Stimulated activated CD4-positive, alpha-beta T cell treated with anti-CD3 and anti-CD28 coated beads, Interleukin-4, amount 100 ng/mL, for 1 hour (primary cell): ENCODE measurements at places on chromosomes 5 and 9.

DNA sequence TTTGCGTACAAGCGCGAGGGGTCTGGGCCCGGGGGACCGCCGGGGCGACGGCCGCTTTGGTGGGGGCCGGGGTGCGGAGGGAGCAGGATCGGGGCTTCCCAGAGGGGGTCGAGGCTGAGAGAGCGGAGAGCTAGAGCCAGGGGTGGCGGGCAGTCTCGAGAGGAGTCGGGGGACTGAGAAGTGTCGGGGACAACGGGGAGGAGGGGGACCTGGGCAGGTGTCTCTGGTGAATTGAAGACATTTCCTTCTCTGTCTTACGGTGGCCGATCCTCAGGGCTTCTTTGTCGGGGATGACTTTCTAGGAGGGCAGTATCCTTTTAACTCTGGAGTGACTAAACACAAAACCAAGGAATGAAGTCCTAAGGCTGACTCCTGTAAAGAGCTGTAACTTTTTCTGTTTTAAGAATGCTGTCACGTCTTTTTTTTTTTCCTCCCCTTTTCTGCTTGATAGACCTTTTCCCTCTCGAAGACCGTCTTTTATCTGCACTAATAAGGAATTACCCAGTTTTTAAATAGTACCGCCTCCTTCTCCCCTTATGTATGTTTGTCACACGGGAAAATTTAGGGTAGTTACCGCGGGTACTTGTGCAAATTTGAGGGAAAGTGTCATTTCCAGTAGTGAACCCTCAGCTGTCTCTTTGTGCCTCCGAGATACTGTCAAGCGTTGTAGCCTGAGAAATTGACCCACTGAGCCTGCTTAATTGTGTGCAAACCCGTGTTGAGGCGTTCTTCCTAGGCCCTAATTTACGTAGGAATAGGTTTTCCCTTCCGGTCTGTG lies 822 bp downstream of the DENND4C start:
- no peak for DNase-seq

DNA sequence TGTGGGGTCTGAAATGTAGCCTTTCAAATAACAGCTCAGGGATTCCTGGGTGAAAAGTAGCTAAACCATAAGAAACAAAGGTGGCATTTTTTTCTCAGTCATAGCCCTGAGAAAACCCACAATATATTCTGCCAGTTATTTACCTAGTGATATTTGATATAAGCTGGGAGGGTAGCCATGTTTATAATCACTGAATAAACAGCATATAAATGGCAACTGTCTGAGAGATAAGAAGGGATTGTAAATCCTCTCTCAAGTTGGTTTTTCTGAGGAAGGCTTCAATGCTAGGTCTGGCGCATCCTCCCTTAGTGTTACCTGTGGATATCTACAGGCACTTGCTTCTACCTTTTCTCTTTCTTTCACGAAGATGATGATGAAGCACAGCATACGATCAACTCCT lies 1080.5 kb upstream of the DMAC1 start:
- no peak for DNase-seq

GRCh38 chr5:129591508-129592160 lies 131.5 kb downstream of the ADAMTS19 start:
- no peak for DNase-seq

GRCh38 chr9:92293452-92294296 lies at the start of gene IARS1:
TSS of gene IARS1 (minus strand) at chr9:92293697. CDS start at chr9:92289419, 4,278 bp downstream.
- DNase-seq = peak; percentile 100
